Suppressor macrophage treated with lipopolysaccharide for 4 hours (primary cell): ENCODE measurements at places on chromosomes 12 and 14.

GRCh38 chr14:55780156-55780946, 200.3 kb downstream of the KTN1 start:
- DNase-seq = no peak

- no peak for DNase-seq
Observed at GRCh38 chr12:80168936-80169335, 69.6 kb downstream of the OTOGL start.

GRCh38 chr14:29236848-29237247, 470.3 kb downstream of the FOXG1 start:
- no peak for DNase-seq

GRCh38 chr14:21069388-21070082, 569 bp upstream of the ARHGEF40 start:
- DNase-seq = no peak

DNA sequence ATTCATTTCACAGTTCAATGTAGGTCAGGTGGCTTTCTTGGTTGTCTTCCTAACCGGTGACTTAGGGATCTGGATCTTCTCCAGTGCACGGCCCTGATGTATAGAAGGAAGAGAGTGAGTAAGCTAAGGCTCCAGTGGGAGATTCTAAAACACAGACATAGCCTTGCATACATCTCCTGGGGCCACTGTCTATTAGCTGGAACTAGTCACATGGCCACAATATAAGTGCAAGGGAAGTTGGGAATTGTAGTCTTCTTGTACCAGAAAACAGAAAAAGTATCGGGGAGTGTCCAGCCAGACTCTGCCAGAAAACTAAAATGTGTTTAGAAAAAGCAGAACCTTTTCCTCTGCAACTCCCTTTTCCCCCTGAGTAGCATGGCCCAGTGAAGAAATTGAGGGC, 531.6 kb downstream of the VRK1 start:
- no peak for DNase-seq

GRCh38 chr12:119457271-119457670, 122.7 kb downstream of the CCDC60 start:
- no peak for DNase-seq

GRCh38 chr12:52208424-52209165, 16.8 kb upstream of the KRT80 start:
- no peak for DNase-seq

- no peak for DNase-seq
Observed at GRCh38 chr12:47073951-47074350, 5.5 kb upstream of the PCED1B start.

DNA sequence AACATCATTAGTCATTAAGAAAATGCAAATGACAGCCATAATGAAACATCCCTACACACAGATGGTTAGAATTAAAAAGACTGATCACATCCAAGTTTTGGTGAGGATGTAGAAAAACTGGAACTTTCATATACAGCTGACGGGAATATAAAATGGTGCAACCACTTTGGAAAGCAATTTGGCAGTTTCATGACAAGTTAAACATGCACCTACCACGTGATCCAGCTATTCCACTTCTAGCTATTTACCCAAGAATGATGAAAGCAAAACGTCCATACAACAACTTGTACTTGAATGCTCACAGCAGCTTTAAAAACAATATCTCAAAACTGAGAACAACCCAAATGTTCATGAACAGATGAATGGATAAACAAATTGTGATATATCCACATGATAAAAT, 77.9 kb upstream of the AVPR1A start:
- no peak for DNase-seq

DNA sequence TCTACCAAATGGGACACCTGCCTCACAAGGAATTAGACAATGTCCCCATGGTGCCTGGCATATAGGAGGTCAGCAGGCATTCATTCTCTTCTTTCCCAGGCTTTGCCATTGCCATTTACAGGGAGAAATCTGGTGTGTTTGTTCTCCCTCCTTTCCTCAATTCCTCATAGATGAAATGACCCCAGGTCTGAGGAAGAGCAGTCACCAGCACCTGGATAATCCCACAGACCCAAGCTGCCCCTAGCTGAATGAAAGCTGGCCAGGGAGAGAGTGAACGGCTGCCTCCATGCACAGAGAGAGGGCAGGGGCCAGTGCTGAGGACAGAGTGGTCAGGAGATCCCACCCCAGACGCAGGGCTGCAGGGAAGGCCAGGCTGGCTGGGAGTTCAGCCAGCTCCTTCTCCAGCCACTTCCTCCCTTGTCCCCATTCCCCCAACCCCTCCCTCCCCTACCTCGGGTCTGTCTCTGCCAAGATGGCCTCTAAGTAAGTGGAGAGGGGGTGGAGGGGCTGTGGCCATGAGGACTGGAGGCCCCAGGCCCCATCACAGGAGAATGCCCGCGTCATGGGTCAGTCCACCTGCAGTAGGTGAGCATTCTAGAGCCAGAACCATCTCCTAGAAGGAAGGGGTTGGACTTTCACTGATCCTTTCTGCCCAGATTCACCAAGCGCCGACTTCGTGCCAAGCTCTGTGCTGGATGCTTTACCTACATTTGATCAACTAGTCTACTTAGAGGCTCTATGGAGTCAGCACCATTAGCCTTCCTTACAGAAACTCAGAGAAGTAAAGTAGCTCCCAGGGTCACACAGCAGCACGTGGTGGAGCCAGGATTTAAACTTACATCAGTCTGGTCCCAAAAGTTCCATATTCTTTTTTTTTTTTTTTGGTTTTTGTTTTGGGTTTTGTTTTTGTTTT, 2.0 kb upstream of the KRT4 start:
- DNase-seq = no peak
